PC-3 (cell line): ENCODE measurements at places on chromosomes 7 and 10.
A peak's percentile ranks its signal among the peaks of the same experiment; 100 is the strongest.

- no peak overlapping the region for H3K4me3 ChIP-seq
- H3K27me3 ChIP-seq, result no peaks in the 10 kb centered on the region
- H3K4me1 ChIP-seq, result peaks cover 19% of the 10 kb centered on the region
- no peaks in the 10 kb centered on the region for H3K36me3 ChIP-seq
These were observed 10.9 kb upstream of the MAP3K8 start for GRCh38 chr10:30422981-30423654.

DNA sequence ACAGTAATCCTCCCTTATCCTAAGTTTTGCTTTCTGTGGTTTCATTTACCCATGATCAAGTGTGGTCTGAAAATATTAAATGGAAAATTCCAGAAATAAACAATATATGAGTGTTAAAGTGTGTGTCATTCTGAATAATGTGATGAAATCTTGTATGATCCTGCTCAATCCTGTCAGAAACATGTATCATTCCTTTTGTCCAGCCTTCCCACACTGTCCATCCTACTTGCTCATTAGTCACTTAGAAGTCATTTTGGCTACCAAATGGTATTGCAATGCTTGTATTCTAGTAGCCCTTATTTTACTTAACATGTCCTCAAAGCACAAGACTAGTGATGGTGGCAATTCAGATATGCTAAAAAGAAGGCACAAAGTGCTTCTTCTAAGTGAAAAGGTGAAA, 1211.2 kb upstream of the SORCS1 start:
- no peak for DNase-seq
- no peak overlapping the region for H3K4me3 ChIP-seq
- H3K27ac ChIP-seq, result no peak overlapping the region
- no peaks in the 10 kb centered on the region for H3K36me3 ChIP-seq

- no peak overlapping the region for H3K27ac ChIP-seq
- no peaks in the 10 kb centered on the region for H3K27me3 ChIP-seq
- no peaks in the 10 kb centered on the region for H3K4me1 ChIP-seq
- no peak overlapping the region for H3K4me3 ChIP-seq
- no peaks in the 10 kb centered on the region for H3K36me3 ChIP-seq
- no peak for DNase-seq
These were observed 33.0 kb downstream of the FAM53B start for GRCh38 chr10:124711145-124711544.

GRCh38 chr7:129690701-129691100, 79.2 kb downstream of the NRF1 start:
- H3K36me3 ChIP-seq, result peaks cover 11% of the 10 kb centered on the region
- peak overlapping the region; percentile 72 for H3K27ac ChIP-seq

GRCh38 chr10:108545921-108546320, 1377.4 kb downstream of the XPNPEP1 start:
- H3K27me3 ChIP-seq, result no peaks in the 10 kb centered on the region
- H3K4me1 ChIP-seq, result no peaks in the 10 kb centered on the region
- no peak overlapping the region for H3K27ac ChIP-seq
- H3K4me3 ChIP-seq, result no peak overlapping the region

DNA sequence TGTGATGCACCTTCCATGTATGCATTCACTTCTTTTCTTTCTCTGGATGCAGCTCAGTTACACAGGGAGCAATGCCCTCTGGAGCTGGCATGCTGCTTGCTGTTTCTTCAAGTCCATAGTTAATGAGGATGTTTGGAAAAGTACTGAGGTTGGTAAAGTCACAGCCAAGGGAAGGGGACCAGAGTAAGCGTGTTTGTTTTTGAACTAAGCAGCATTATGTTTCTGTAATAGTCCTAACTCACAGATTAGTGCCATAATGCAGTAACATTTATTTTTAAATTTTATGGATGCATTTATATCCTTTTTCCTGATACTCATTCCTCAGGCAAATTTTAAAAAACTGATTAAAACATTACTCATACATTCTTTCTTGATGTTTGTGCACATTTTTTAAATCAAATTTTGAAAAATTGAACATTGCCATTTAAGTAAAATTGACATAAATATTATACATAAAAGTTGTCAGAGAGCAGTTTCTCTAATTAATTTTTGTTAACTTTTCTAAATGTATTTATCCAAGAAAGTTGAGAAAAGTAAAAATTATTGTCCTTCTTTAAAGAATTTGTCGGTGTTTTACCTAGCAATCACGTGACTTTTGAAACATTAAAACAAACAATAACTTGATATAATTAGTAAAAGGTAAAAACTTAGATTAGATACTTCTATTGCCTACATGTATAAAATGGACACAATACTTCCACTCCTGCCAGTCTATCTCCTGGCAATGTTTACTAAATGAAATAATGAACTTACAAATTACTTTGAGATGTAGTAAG, 659.6 kb upstream of the ANKRD30A start:
- no peak overlapping the region for H3K4me3 ChIP-seq
- H3K4me1 ChIP-seq, result peaks cover 59% of the 10 kb centered on the region
- H3K27ac ChIP-seq, result peak overlapping the region; percentile 68
- DNase-seq, result peak; percentile 83

GRCh38 chr10:114547514-114547913, 110.6 kb downstream of the ABLIM1 start:
- H3K36me3 ChIP-seq, result no peaks in the 10 kb centered on the region
- no peak for DNase-seq
- H3K27me3 ChIP-seq, result no peaks in the 10 kb centered on the region
- H3K4me3 ChIP-seq, result no peak overlapping the region
- peaks cover 18% of the 10 kb centered on the region for H3K4me1 ChIP-seq

DNA sequence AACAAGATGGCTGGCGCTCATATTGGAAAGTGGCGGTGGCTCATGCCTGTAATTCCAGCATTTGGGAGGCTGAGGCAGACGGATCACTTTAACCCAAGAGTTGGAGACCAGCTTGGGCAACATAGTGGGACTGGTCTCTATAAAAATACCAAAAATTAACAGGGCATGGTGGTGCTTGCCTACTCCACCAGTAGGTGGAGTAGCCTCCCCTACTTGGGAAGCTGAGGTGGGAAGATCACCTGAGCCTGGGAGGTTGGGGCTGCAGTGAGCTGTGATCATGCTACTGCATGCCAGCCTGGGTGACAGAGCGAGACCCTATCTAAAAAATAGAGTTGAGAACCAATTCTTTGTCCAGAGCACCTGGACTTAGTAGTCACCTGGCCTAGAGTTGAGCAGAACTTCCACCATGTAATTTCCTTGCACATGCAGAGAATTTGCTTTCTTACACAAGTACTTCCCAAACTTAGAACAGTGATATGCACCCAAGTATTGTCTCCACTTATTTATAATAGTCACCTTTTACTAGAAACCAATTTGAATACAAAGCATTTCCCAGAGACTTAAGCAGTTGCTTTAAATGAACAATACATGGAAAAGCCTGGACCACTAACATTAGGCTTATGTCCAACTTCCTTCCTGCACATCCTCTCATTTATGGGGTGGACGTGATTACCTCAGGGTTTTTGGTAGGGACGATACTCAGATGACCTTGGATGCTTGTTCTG, 15.9 kb downstream of the LAMB4 start:
- peak; percentile 53 for DNase-seq
- H3K4me3 ChIP-seq, result no peak overlapping the region
- H3K27me3 ChIP-seq, result no peaks in the 10 kb centered on the region
- H3K4me1 ChIP-seq, result no peaks in the 10 kb centered on the region

DNA sequence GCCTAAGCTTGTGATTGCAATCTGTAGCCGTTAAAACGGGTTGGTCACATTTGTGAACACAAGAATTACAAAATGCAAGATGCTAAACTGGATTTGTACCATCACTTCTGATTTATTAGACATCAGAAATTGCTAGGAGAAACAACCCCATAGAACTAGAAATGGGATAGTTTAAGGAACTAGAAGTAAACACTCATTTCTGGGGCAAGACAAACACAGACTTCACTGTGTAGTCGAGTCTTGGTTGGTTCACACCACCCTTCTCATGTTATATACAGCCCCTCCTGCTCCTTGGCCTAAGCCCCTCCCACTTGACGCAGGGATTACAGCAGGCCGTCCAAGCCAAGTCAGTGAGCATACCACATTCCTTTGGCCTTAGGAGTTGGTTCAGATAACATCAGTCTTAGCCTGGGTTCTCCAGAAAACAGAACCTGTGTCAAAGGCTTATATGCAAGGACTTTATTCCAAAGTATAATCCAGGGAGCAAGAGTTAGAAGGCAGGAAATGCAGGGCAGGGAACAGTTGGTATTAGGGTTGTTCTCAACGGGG, 2.0 kb upstream of the NRAP start:
- H3K4me1 ChIP-seq, result peaks cover 13% of the 10 kb centered on the region; the same call in 1 of the 2 replicates
- H3K4me3 ChIP-seq, result no peak overlapping the region
- no peaks in the 10 kb centered on the region for H3K27me3 ChIP-seq
- no peaks in the 10 kb centered on the region for H3K36me3 ChIP-seq

GRCh38 chr7:155885167-155886155, 73.2 kb upstream of the SHH start:
- H3K4me3 ChIP-seq, result peak overlapping the region; percentile 32; the same call in 1 of the 2 replicates
- no peaks in the 10 kb centered on the region for H3K27me3 ChIP-seq
- no peaks in the 10 kb centered on the region for H3K36me3 ChIP-seq
- H3K4me1 ChIP-seq, result peaks cover 36% of the 10 kb centered on the region
- H3K27ac ChIP-seq, result peak overlapping the region; percentile 78

DNA sequence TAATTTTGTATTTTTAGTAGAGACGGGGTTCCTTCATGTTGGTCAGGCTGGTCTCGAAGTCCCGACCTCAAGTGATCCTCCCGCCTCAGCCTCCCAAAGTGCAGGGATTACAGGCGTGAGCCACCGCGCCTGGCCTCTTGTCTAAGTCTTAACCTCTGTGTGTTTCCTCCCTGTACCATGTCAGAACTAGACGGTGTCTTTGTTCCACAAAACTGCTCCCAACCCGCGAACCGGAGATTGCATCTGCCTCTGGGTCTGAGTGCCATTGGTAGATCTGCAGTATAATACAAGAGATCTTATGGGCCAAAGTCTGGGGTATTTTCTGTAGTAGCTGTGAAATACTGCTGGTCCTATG, 1.3 kb upstream of the EEF1AKMT2 start:
- H3K4me3 ChIP-seq, result no peak overlapping the region
- no peak for DNase-seq
- peaks cover 8% of the 10 kb centered on the region; the same call in 1 of the 2 replicates for H3K36me3 ChIP-seq
- no peak overlapping the region for H3K27ac ChIP-seq
- peaks cover 6% of the 10 kb centered on the region; the same call in 1 of the 2 replicates for H3K4me1 ChIP-seq

GRCh38 chr7:30699706-30700495, 17.6 kb upstream of the CRHR2 start:
- H3K27me3 ChIP-seq, result peaks cover 29% of the 10 kb centered on the region
- H3K4me1 ChIP-seq, result no peaks in the 10 kb centered on the region
- no peak overlapping the region for H3K27ac ChIP-seq
- H3K4me3 ChIP-seq, result no peak overlapping the region
- DNase-seq, result no peak

DNA sequence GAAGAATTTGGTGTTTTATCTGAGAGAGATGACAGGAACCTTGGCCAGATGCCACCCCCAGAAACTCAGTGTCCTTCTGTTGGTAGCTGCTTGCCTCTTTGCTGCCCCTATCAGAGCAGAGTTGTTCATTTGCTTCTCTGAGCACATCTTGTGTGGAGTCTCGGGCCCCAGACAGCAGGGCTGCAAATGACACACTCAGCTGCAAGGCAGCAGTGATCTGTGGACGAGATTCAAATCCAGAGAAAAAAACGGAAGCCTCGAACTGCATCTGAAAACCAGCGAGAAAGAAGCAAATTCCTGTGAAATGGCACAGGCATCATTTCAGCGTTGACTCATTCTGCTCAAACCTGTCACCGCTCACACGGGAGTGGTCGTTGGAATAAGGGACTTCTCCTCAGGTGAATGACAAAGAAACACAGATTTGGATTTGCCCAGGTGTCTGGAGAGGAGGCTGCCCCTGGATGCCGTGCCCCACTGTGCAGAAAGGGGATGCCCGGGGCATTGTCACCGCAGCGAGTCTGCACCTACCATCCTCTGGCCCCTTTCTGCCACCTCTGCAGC, 144.7 kb downstream of the PFKFB3 start:
- no peaks in the 10 kb centered on the region for H3K27me3 ChIP-seq
- DNase-seq, result no peak

- no peak overlapping the region for H3K4me3 ChIP-seq
- no peaks in the 10 kb centered on the region for H3K4me1 ChIP-seq
- no peak overlapping the region for H3K27ac ChIP-seq
- no peak for DNase-seq
These were observed 25.9 kb downstream of the ADCY1 start for GRCh38 chr7:45599851-45600706.

DNA sequence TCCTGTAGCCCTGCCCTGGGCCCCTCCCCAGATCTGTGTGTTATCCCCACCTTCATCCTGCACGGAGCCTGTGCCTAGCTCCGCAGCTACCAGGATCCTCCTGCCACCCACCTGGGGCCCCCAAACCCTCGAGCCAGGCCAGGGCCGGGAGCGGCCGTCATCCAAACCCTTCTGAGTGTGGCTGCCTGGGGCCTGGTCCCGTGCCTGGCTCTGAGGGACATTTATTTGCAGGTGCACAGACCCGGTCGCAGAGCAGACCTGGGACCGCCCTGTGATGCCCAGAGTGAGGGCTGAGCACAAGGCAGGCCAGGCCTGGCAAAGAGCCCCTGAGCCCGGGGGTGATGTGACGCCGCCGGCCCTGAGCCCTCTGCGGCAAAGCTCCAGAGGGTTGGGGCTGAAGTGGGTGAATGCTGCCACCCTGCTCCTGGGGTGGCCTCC, 27.4 kb upstream of the INPP5A start:
- no peak overlapping the region for H3K4me3 ChIP-seq
- H3K36me3 ChIP-seq, result no peaks in the 10 kb centered on the region
- H3K27me3 ChIP-seq, result no peaks in the 10 kb centered on the region

- H3K27me3 ChIP-seq, result no peaks in the 10 kb centered on the region
- peaks cover 10% of the 10 kb centered on the region for H3K4me1 ChIP-seq
These were observed 22.1 kb downstream of the ATP6V1F start for GRCh38 chr7:128884561-128885369.

DNA sequence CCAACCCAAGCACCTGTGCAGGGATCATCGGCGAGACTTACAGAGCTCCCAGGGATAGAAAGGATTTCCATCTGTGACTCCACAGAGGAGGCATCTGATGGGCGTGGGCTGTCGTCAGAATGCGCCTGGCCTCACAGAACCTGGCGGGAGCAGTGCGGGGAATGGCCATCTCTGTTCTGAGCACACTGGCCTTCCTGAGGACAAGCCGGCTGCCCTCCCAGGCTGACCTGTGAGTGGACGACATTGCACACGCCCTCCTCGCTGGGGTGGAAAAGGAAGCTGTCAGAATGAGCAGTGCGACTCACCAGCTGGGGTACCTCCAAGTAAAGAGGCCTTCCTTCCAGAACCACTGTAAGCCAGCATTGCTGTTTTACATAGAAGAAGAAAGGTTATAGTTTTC, 234.6 kb upstream of the PITRM1 start:
- DNase-seq, result no peak
- H3K4me3 ChIP-seq, result no peak overlapping the region
- no peaks in the 10 kb centered on the region for H3K4me1 ChIP-seq
- H3K27me3 ChIP-seq, result no peaks in the 10 kb centered on the region
- H3K27ac ChIP-seq, result no peak overlapping the region
- no peaks in the 10 kb centered on the region for H3K36me3 ChIP-seq

- 0 out of 2 replicates have a peak, but pooled peaks cover 5% of the 10 kb centered on the region for H3K4me1 ChIP-seq
- H3K27me3 ChIP-seq, result no peaks in the 10 kb centered on the region
- no peak for DNase-seq
- no peak overlapping the region for H3K4me3 ChIP-seq
- no peaks in the 10 kb centered on the region for H3K36me3 ChIP-seq
- H3K27ac ChIP-seq, result no peak overlapping the region
These were observed 92.4 kb downstream of the SEMA3A start for GRCh38 chr7:84102213-84102612.
